ENCODE measurements at places on chromosomes 11 and 22. TPM values are rescaled to one million over a fixed set of nuclear protein-coding genes. Genes with fewer than 3 reads are reported as not detected.

Gene RIC3
- 34.9 TPM for total RNA-seq

Gene CHRM4
- 3.6 TPM for total RNA-seq

Gene PRAME
- total RNA-seq: not detected

Gene CNIH2
- not detected for total RNA-seq

Gene SDHD
- total RNA-seq: 96.4 TPM

Gene CEND1
- total RNA-seq: 1.8 TPM

All from sigmoid colon (tissue), 7 donors.